ENCODE measurements at places on chromosomes 5 and 9. TPM values are rescaled to one million over a fixed set of nuclear protein-coding genes. Genes with fewer than 3 reads are reported as not detected.
A peak's percentile ranks its signal among the peaks of the same experiment; 100 is the strongest.

GRCh38 chr5:148934895-148935400, 108.5 kb downstream of the ADRB2 start:
- no peak for DNase-seq

CEMIP2 gene
- total RNA-seq, result 122 TPM

GRCh38 chr5:10733426-10733825, 27.6 kb downstream of the DAP start:
- no peak for DNase-seq

DNA sequence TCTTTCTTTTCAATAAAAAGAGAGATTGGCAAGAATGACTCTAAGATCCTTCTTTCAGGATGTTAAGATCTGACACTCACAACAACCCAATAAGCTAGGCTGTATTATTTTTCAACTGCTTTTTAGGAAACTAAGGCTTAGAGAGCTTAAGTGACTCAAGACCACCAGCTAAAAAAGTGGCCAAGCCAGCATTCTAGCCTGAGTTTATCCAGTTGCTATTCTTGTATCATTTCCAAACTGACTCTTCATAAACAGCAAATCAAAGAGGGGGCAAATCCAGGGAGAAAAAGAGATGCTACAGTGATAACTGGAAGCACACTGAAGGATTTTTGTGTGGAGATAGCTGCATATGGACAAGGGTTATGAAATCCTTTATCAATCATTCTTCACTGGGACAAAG, 47.1 kb downstream of the TMEM252 start:
- no peak for DNase-seq

DNA sequence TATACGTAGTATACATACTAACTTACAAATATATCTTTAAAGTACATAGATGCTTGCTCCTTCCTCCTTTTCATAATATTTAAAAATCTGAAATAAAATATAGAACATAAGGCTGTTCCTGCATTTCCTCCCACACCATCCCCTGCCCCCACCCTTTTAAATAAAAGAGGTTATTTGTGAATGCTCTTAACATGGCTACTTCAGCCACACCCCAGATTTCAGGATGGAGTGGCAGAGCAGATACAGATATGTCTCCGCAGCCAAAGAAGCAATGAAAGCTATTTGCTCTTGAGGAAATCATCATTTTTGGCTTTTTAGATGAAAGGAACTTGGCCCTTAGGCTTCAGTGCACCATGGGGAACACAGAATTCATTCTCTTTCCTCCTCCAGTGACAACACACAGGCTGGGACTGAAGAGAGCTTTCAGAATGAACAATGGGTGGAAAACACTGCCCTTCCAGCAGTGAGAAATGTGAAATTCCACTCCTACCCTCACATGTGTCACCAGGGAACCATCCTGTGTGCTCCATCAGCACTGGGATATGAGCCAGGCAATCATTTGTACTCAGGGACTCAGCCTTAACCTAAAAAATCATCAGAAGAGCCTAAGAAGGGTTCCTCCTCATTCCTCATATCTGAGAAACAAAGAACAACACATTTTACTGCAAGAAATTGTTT, 134.3 kb downstream of the PPP2R2B start:
- DNase-seq, result no peak

PCDHB9 gene
- total RNA-seq, result 3.8 TPM

GRCh38 chr9:136321561-136321960, 5.8 kb upstream of the GPSM1 start:
- no peak for DNase-seq

DNA sequence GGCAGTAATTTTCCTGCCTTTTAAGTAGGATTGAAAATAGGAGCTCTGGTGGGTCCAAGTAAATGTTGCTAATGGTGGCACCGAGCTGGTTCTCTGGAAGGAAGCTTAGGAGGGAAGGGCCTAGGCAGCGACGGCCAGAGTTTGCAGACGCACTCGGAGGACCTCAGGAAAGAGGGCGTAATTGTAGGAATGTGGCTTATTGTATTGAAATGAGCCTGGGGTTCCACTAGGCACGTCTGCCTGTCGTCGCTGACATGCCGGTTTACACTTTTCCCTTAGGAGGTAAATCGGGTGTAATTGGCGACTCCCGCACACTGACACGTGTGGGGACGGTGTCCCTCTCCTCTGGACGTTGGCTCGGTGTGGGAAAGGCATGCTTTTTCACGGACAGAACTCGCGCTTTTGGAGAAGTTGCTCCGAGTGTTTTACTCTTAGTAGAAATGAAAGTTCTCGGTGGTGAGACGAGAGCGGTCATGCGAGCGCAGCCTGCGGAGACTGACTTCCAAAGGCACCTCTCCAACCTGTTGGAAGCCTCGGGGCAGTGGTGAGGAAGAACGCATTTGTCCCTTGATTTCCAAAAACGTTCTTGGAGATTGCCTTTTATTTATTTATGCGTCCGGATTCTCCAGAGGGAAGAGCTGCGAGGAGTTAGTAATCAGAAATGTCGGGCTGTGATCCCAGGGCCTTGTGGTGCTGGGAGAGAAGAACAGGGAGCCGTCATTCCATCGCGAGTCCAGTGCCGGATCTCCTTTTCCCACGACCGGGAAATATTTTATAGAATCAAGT, 1.3 kb downstream of the NR4A3 start:
- peak; percentile 73 for DNase-seq

DNA sequence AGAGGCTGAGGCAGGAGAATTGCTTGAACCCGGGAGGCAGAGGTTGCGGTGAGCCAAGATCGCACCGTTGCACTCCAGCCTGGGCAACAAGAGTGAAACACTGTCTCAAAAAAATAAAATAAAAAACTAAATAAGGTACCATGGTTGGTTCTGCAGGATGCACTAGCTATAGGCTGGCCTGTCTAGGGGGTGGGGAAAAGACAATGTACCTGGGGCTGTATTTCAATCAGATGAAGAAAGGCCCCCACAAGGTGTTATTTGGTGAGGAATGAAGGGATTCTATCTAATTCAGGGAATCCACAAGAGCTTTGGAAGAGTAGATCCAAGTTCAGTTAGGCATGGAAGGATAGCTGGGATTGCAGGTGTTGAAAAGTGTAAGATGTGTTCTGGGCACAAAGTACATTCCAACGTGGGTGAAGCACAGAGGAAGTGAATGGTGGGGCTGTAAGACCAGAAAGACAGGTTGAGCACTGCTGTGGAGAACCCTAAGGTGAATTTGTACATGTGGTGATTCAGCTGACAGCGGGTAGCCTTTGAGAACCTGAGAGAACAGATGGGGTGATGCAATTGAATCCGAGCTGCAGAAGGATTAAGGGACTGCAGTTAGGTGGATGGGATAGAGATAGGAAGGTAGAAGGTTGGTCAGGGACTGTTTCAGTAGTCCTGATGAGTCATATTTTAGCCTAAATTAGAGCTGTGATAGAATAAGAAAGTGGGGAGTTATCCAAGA, 71.8 kb downstream of the CAST start:
- DNase-seq, result no peak

Data from aorta (tissue), 5 donors.